ENCODE measurements at places on chromosomes 7 and 10.
A peak's percentile ranks its signal among the peaks of the same experiment; 100 is the strongest.

DNA sequence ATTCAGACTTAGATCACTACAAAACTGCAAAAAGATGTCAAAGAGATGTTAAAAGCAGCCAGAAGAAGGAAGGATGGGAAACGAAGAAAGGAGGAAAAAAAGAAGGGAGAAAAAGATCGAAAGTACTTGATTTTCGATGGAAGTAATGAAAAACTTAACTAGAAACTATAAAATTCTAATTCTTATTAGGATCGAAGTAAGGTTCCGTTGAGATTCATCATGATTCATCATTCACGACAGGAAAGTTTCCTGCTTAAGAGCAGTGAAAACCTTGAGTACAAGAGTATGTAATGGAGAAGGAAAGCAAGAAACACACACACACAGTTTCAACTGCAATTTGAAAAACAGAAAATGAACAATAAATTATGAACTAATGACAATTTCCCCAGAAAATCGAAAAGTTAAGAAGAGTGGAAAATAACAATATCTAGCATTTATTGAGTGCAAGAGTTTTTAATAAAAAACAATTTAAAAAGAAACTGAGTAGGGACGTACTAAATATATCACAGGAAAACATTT lies 1.1 kb upstream of the ING3 start:
- DNase-seq = no peak

- no peak for DNase-seq
These were observed 75.8 kb downstream of the ZRANB1 start for GRCh38 chr10:125017547-125018298.

DNA sequence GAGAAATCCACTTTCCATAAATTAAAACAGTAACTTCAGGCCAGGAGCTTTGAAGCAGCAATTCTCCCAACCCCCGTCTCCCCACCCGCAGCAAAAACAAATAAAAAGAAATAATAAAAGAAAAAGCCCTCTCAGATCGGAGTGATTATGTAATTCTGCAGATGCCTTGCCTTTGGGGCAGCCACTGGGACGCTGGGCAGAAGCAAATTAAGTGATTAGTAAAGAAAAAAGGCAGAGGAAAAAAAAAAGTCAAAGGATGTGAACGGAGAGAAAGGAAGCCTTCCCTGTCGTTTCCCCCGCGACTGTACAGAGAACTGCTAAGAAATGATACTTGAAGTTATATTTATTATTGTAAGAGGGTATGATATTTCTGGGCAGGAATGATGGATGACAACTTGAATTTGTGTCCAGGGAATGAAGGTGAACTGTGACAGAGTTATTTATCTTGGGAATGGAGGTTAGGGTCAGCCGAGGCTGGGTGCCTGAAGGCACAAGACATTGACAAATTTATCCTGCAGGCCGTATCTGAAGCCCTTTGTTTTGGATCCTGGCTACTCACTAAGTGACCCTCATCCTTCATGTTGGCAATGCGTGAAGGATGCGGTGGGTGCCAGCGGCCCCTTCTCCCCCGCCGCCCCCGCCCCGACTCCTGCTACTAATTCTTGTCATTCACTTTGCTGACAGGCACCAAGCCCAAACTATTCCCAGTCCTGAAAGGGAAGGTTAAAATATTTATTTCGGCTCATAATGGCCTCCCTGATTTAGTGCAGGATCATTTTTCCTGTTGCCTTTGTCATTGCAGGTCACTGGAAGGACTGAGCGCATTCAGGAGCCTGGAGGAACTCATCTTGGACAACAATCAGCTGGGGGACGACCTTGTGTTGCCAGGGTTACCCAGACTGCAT lies 604.0 kb downstream of the LRMDA start:
- DNase-seq = no peak

DNA sequence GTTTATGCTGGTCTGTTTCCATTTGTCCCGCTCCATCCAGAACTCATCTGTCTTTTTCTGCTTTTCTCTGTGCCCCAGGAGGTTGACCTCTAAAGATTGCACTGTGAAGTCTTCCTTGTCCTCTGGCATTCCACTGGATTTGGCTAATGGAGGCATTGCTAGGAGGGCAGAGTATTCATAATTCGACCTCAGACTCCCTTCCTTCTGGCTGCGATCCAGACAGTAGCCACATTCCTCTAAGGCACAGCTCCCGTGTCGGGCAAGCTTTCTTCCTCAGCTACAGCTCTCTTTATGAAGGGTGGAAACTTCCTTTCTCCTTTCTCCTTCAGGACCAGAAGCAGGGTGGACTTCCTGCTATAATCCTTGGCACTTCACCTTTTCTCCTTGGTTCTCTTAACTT lies 175.9 kb downstream of the BAMBI start:
- DNase-seq = no peak

- peak; percentile 20 for DNase-seq
These were observed 20.8 kb downstream of the OGDHL start for GRCh38 chr10:49741108-49741995.

DNA sequence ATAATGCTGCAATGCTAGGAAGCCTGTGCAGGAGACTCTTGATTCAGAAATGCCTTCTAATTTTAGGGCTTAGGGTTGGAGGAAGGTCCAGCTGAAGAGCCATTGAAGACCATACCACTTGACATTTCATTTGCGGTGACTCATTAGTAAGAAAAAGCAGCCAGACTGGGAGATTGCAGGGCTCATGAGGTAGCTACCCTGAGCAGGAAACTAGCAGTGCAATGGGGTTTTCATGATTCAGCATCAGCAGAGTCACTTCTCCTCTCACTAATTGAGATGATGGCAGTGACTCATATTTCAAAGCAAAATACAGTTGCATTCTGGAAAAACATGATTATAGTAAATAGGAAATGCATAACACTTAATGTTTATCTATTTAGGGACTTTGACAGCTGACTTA lies 434.1 kb downstream of the DNAJB9 start:
- DNase-seq = no peak

DNA sequence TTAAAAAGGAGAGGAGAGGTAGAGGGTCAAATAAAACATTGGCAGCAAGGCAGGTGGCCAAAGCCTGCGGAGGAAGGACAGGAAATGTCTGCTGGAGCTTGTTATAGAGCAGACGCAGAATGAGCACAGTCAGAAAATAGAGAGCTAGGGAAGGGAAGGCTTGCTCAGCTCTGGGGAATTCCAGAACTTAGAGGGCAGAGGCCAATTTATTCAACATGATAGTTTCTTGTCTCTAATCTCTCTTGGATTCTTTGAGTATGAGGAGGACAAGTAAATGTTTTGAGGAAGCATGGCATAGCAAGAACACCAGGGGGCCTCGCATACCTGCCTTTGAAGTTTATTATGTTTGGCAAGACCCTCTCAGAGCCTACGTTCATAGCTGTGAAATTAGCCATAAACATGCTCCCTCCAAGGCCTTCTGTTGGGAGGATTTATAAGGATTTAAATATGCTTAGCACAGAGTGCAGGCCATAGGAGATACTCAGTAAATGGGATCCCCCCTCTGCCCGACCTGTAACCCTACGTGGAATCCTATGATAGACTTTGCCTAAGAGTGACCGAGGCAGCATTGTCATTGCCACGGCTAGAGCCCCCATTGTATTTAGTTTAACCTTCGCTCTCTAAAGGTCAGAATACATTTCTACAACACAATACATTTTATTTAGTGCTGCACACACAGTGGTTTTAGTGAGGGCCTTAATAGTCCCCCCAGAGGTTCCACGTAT lies 293.9 kb downstream of the CCDC3 start:
- no peak for DNase-seq

DNA sequence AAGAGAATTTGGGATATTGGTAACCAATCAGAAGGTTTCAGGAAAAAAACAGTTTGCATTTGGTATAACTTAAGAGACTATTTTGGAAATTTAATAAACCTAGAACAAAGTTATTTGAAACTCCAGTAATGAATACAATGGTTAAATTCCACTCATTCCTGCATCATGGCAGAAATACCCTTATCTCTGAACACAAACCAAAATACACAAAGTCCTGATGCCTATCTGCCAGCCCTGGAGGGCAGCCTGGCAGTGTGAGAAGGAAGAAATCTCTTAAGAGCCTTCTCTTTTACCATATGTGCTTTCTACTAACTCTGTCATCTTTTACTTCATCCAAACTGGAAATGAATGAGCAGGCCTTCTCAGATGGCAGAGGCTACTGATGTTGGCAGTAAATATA lies 147.1 kb upstream of the LYZL1 start:
- DNase-seq = no peak

GRCh38 chr7:41917-42565 lies 150.3 kb upstream of the FAM20C start:
- DNase-seq = no peak

GRCh38 chr7:102456327-102456726 lies 8.3 kb downstream of the ALKBH4 start:
- DNase-seq = no peak

DNA sequence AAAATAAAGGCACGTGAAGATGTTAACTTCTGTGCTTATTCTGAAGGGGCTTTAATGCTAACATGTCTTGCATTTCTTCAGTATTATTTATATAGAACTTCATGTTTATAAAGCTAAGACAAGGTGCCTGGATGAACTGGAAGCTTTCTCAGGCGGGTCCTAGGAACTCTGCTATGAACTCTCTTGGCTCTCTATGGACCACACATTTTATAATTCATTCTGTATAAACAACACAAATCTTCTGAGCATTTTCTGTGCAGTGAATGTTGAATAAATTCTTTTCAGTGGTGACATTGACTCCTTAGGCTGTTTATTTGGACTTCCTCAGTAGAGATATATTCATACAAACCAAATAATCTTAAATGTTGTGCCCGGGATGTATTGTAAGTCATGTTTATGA lies 79.6 kb downstream of the TRIL start:
- no peak for DNase-seq

Measured in liver (tissue), 10 donors.